ENCODE measurements at places on chromosomes 12 and 14.
A peak's percentile ranks its signal among the peaks of the same experiment; 100 is the strongest.

GRCh38 chr14:87935081-87935828 lies 57.7 kb downstream of the GALC start:
- no peak for DNase-seq

- DNase-seq, result no peak
These were observed 60.7 kb downstream of the SLC38A6 start for GRCh38 chr14:61041704-61042103.

DNA sequence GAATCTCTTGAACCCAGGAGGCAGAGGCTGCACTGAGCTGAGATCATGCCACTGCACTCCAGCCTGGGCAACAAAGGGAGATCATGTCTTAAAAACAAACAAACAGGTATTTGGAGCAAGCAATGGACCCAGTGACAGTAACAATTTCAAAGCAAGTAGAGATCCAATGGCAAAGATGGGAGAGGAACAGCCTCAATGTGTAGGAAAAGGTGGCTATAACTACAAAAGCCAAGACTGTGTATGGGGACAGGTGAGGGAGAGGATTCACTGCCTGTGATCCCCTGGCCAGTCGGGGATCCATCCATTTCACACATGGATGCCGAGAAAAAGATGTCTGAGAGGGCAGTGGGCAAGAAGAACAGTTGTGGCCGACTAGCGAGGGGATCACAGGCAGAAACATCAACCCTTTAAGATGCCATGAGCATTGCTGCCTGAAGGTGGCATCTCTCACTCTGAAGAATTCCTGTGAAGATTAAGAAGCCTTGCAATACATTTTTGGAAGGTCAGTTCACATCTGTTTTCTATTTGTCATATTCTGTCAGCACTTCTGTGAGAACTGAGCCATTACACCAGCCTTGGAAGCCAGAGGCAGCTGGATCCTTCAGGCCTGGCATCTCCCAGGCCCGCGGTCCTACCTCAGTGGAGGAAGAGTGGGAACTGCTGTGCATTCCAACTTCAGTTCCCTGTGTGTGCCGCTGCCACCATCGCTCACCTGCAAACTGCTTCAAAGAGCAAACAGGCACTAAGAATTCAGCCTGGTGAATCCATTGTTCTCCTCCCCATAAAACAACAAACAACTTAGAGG lies 54.5 kb upstream of the FRS2 start:
- DNase-seq, result peak; percentile 23

- peak; percentile 18 for DNase-seq
These were observed 266.9 kb downstream of the KTN1 start for GRCh38 chr14:55846826-55847446.

- no peak for DNase-seq
These were observed 60.4 kb downstream of the FOS start for GRCh38 chr14:75339059-75339458.

DNA sequence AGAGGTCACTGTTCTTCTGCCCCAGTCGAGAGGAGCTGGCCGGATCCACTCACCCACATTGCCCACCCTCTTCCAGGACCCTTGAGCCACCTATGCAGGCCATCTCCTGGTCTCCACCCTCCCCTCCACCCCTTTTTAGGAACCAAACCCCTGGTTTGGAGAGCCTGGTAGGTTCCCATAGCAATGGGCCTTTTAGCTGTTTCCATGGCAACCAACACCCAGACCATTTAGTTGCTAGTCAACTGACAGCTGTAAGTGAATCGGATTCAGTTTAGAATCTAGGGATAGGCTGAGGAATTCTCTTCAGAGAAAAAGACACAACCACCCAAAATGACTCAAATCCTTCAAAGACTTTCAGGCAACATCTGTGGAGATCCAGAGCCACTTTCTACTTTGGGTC lies 16.5 kb downstream of the NPC2 start:
- DNase-seq, result peak; percentile 16

- no peak for DNase-seq
These were observed 223.0 kb downstream of the PTPRO start for GRCh38 chr12:15545334-15545733.

- DNase-seq, result no peak
These were observed 128.5 kb upstream of the ATF1 start for GRCh38 chr12:50635364-50635763.

- no peak for DNase-seq
These were observed 621.2 kb upstream of the FBXO33 start for GRCh38 chr14:40053416-40053815.

- DNase-seq, result peak; percentile 49
These were observed 71.9 kb downstream of the NTF3 start for GRCh38 chr12:5503774-5504173.

GRCh38 chr14:101380940-101381339 lies 180.4 kb upstream of the DIO3 start:
- DNase-seq, result no peak

DNA sequence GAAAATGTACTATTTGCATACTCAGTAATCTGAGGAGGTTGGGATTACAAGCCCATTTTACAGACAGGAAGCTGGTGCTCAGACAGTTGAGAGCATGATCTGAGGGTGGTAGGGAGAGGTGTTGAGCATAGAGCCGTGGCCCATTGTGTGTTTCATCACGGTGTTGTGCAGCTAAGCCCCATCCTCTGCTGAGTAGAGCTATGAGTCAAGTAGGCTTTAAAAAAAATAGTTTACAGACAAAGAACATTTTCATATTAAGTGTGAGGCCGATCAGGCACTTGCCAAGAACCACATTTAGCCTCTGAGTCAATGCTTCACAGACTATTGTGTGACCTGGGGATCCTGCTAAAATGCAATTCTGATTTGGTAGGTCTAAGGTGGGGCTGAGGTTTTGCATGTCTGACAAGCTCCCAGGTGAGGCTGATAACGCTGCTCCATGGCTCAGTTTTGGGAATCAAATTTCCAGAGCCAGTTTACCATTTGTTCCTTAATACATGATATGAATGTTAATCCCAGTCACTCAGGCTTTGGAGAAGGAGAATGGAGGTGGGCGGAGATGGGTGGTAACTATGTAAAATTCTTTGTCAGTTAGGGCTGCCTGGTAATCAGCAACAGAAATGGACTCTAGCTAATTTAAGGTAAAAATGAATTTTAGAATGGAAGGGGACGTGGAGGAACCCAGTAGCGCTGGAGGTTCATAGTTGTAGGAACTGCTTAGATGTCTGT lies 22.2 kb downstream of the ZNF664 start:
- DNase-seq, result no peak

DNA sequence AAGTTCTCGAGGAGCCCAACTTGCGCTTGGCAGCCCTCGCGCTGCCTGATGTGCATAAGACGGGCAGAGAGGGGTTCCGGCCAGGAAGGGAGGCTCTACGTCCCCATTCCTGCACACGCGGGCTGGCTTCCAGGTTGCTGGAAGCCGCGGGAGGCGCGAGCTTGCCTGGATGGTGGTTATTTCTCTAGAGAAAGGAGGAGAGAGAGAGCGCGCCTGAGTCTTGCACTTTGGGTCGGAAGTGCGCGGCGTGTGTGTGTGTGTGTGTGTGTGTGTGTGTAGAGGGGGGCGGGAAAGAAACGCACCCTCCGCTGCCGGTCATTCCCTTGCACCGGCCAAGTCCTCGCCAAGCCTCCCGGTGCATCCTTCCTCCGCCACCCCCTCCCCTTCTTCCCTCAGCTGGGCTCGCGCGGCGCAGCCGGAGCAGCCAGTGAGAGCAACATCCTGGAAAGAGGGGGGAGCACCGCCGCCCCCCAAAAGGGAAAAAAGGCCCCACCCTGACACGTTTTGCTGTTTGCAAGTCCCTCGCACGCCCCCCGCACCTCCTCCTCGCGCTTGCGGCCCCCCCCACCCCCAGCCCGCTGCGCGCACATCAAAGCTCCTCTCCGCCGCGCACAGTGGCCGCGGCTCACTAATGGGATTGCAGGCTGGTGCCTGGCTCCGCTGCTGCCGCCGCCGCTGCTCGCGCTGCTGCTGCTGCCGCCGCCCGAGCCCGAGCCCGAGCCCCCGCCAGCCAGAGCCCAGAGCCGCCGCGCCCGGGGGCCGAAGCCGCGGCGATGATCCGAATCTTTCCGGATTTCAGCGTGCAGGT lies 4.4 kb upstream of the NPAS3 start:
- peak; percentile 75 for DNase-seq

- DNase-seq, result no peak
These were observed 53.3 kb downstream of the IRAK3 start for GRCh38 chr12:66242311-66242710.

GRCh38 chr14:68568907-68569897 lies 223.7 kb downstream of the ZFP36L1 start:
- DNase-seq, result no peak
